T-cell (primary cell): ENCODE measurements at places on chromosomes 5 and 9. TPM values are rescaled to one million over a fixed set of nuclear protein-coding genes. Genes with fewer than 3 reads are reported as not detected.

The UGT3A2 gene
- not detected for total RNA-seq

The PFN3 gene
- total RNA-seq = not detected

The FOXD4L5 gene
- not detected for total RNA-seq

The ADRA1B gene
- 0.12 TPM for total RNA-seq

- DNase-seq = no peak
These were observed 16.5 kb upstream of the STXBP1 start for GRCh38 chr9:127595611-127596010.

DNA sequence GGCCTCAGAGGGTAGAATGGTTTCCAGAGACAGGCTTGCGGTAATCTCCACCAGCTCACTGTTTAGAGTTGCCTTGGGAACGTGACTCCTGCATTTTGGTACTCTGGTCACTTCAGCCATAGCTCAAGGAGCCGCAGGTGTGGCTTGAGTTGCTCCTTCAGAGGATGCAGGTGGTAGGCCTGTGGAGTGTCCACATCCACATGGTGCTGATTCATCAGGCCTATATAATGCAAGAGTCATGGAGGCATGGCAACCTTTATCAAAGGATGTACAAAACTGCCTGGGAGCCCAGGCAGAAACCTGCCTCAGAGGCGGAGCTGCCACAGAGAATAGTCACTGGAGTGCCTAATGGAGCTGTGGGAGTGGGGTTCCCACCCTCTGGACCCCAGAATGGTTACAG, 114.2 kb downstream of the ANXA1 start:
- no peak for DNase-seq

DNA sequence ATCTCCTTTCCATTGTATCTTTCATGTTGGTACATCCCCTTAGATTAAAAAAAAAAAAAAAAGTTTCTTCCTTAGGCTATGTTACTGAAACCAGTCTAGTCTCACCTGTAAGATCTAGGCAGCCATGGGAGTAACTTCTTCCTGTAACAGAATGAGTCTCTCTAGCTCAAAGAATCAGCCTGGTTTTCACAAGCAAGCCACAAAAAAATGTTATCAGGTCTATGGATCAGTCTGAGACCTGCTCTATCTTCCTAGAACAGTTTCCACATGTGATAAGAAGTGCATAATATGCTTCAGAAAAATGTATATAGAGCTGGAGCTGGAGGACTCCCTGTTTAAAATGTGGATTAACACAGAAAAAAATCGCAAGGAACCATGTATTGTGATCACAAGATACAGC, 53.8 kb downstream of the ARRDC3 start:
- no peak for DNase-seq

- DNase-seq = no peak
These were observed 54.1 kb downstream of the ARHGEF37 start for GRCh38 chr5:149635394-149635793.

- DNase-seq = no peak
These were observed 100.4 kb downstream of the DAB2IP start for GRCh38 chr9:121751686-121752445.

DNA sequence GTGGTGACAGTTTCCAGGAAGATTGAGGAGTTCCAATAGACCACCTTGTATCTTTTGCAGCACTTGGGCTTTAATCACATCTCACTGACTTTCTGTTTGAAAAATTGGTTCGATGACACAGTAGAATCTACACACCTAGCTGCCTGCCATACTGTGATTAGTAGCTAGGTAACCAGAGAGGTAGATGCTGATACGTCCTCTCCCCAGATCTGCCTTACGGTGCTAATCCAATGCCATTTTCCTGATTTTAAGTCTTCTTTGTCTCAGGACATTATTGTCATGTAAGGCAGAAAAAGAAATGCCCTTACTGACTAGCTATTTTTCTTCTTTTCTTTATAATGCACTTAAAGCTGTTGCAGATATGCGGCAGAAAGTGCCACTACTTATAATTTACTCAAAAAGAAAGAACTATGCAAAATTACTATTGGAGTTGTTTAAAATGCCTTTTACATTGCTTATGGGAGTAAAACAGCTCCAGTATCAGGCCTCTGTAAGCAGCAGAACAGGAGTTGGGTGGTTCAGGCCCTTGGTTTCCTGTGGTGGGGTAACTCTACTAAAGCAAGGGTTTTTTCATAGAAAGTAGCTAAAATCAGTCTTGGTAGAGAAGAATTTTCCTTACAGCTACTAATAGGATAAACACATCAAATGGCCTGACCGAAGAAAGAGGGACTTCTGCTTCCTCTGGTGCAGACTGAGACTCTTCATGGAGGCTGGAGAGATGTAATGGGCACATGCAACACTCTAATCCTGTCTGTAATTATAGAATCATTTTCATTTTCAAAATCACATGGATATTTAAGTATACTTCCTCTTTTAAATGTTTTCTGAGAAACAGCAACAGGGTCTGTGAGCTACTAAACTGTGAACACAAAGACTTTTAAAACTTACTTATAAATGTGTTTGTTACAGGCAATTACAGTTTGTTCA, 177.2 kb downstream of the MAPKAP1 start:
- no peak for DNase-seq

DNA sequence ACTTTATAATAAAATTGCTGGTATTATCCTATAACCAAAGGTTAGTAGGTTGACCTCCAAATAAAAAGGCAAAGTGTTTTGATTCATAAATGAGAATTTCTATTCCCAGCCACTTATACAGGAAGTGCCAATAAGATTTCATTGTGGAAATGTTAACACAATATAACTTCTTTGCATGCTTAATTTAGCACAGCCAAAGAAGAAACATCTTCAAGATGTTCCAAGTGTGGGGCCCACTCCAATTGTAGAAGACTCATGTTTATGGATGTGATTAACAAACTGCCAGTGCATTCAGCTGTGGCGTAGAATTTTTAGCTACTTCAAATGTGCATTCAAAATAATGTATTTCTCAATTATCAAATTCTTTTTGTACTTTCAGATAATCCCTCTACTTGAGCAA, 402.3 kb downstream of the DEPDC1B start:
- no peak for DNase-seq

GRCh38 chr5:101608322-101608721, 687.8 kb downstream of the SLCO4C1 start:
- no peak for DNase-seq

DNA sequence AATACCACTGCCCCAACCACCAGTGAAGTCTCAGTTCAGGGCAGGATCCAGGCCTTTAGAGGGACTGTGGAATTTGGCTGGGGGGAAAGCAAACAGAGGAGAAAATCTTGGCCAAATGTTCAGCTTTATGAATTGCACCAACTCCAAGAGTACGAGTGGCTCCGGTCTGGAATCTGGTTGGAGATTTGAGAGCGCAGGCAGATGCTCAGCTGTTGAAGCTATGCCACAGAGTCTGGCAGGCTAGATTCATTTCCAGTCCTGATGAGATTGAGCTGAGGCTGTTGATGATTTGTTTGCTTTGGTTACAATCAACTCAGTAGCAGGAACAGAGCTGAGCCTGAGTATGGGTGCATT, 9.1 kb upstream of the HSPB3 start:
- no peak for DNase-seq

DNA sequence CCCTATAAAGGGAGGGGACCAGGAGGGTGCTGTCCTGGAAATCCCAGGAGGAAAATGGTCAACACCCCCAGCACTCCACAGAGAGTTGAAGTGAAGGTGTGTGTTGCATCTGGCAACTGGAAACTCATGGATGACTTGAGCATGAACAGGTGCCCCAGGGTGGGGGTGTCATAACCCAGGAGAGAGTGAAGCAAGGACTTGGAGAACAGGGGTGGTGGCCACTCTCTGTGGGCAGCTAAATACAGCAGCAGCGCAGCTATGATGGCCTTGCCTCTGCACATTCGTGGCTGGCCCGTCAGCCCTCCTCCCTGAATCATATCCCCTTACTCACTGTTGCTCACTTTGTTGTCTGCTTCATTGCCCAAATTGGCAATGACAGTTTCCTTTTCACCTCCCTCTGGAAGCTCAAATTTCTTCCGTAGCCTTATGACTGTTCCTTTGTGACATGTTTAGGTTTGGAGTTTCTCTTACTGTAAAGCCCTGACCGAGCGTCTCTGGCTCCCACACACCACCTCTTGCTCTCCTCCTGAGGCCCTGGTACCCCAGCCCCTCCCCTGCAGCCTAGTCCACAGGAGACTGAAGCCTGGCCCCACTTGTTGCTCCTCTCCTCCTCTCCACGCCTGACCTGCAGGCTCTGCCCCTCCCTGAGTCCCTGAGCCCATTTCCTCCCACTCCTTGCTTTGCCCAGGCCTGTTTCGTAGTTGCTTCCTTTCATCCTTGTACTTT, 185.8 kb downstream of the CD180 start:
- DNase-seq = no peak

DNA sequence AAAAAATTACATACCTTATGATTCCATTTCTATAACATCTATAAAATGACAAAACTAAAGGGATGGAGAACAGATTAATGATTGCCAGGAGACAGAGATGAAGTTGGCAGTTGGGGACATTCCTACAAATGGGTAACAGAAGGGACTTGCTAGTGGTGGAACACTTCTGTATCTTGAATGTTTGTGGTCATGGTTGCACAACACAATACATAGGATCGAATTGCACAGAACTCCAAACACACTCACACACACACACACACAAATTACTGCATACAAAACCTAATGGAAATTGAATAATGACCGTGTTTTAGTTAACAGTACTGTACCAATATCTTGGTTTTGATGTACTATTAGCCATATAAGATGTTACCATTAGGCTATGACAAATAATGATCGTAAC, 330.7 kb upstream of the POU5F2 start:
- no peak for DNase-seq

GRCh38 chr5:180360078-180360957, 7.2 kb upstream of the GFPT2 start:
- no peak for DNase-seq
